Large intestine (tissue), 12 donors: ENCODE measurements at places on chromosomes 5 and 9. TPM values are rescaled to one million over a fixed set of nuclear protein-coding genes. Genes with fewer than 3 reads are reported as not detected.

DNA sequence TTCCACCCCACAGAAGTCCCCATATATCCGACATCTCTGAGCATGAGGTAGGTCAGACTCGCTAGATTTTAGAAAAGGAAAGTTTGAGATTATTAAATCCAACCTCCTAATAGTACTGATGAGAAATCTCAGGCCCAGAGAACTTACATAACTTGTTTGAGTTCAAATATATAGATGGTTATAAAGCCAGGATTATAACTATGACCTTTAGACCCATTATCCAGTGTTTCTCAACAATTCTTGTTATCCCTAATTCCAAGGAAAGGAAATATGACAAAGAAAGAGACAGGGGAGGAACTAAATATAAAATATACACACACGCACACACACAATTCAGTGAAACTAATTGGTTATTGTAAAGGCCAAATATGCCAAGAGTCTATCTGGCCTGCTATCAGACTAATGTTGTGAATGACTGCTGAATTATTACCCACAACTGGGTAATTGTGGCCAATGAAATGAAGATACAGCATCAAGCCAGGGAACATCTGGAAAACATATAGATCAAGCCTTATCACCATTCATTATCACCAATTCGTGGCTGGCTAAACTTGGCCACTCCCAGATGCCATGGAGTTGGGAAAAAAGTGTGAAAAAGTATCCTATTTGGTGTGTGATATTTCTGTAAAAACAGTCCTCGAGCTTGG, 248.4 kb downstream of the PRELID2 start:
- peak; percentile 65 for DNase-seq
- no peak overlapping the region for H3K4me3 ChIP-seq
- no peaks in the 10 kb centered on the region for H3K27me3 ChIP-seq

SARDH gene
- polyA plus RNA-seq = 4.5 TPM

TMEM215 gene
- polyA plus RNA-seq = 0.06 TPM

- DNase-seq = no peak
- H3K27me3 ChIP-seq = peaks cover 98% of the 10 kb centered on the region
- H3K4me1 ChIP-seq = peaks cover 10% of the 10 kb centered on the region
- no peak overlapping the region for H3K27ac ChIP-seq
Measured at GRCh38 chr9:124008303-124008693, 3.3 kb upstream of the LHX2 start.

RLN2 gene
- 0.22 TPM for polyA plus RNA-seq

GRCh38 chr5:10030219-10030831, 219.4 kb downstream of the ATPSCKMT start:
- DNase-seq = peak; percentile 24
- H3K27ac ChIP-seq = no peak overlapping the region
- no peak overlapping the region for H3K4me3 ChIP-seq
- no peaks in the 10 kb centered on the region for H3K36me3 ChIP-seq
- H3K27me3 ChIP-seq = no peaks in the 10 kb centered on the region

GRCh38 chr5:143207058-143207457, 196.4 kb downstream of the NR3C1 start:
- DNase-seq = no peak
- H3K4me1 ChIP-seq = no peaks in the 10 kb centered on the region
- H3K27ac ChIP-seq = no peak overlapping the region
- peaks cover 7% of the 10 kb centered on the region for H3K36me3 ChIP-seq
- H3K27me3 ChIP-seq = no peaks in the 10 kb centered on the region
- no peak overlapping the region for H3K4me3 ChIP-seq

DNA sequence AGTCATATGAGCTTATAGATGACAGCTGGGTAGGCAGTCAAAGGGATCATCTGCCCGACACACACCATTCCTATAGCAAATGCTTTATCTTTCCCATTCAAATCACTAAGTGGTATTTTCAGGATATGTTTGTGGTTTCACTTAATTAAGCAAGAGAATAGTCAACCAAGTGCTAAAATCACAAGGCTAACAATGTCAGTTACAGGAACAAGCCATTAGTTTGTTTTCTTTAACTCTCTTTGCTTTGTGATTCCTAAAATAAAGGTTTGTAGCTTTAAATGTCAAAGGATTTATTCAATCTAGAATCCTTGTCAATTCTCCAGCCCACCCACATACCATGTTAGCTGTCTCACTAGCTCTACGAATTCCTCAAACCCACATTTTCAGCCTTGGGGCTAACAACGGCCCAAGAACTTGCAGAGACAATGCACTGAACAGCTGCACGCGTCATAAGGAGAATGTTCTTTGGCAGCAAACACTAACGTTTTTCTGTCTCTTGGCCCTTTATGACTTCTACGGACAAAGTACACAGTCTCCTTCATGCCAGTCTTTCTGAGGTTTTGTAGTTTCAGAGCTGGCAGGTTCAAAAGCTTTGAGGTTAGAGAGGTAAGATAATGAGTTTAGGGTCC, 56.6 kb downstream of the ELAVL2 start:
- no peaks in the 10 kb centered on the region for H3K27me3 ChIP-seq
- H3K27ac ChIP-seq = no peak overlapping the region
- no peak for DNase-seq
- H3K4me1 ChIP-seq = no peaks in the 10 kb centered on the region

- no peak for DNase-seq
- H3K4me3 ChIP-seq = no peak overlapping the region
Measured at GRCh38 chr5:126883564-126884245, 106.8 kb downstream of the LMNB1 start.

ENG gene
- 21.6 TPM for polyA plus RNA-seq
